ENCODE measurements at places on chromosomes 12 and 14. TPM values are rescaled to one million over a fixed set of nuclear protein-coding genes. Genes with fewer than 3 reads are reported as not detected.

- DNase-seq = peak; percentile 20
These were observed 18.1 kb downstream of the VSX2 start for GRCh38 chr14:74257078-74257940.

Gene EIF2B2
- 16.4 TPM for total RNA-seq

DNA sequence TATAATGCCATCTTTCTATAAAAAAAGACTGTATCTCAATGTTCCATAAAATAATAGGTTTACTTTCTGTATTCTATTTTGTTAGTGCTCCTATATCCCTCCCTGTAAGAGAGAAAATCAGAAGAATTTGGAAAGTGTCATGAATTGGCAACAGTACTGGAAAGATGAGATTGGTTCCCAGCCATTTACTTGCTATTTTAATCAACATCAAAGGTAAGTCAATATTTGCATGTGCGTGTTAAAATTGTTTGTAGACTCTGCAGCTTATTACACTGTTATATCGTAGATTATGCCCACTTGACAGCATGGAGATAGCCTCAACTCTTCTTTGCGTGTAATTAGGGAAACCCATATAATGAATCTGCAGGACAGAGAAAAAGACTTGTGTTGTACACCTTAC is 34.0 kb downstream of the KCNMB4 start:
- DNase-seq = no peak

DNA sequence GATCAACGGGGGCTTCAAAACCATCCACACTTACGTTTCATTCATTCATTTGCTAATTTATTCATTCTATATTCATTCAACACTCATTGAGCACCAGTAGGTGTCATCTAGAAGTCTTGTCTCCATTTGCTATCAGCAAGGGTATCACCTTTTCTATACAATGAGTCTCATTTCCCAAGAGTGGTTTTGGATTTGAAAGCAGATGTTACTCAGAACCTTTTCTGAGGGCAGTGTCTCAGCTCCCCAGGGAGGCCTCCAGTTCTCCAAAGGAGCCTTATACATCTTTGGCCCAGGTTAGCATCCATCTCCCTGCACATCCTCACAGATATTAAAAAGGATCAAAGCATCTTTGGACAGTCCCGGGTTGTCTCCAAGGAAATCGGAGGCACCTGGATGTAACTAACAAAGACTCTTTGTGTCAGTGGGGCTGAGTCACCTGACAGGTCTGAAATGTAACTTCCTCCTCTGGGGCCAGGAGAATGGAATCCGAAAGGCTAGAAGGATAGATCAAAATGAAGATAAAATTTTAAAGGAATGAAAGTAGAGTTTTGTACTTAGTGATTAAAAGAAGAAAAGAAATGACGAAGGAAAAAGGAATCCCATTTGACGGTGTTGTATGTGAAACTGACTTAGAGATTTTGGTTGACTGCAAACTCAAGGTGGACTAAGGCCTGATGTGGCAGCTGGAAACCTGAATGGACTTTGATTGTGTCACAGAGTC is 103.0 kb downstream of the VCPKMT start:
- DNase-seq = no peak

DNA sequence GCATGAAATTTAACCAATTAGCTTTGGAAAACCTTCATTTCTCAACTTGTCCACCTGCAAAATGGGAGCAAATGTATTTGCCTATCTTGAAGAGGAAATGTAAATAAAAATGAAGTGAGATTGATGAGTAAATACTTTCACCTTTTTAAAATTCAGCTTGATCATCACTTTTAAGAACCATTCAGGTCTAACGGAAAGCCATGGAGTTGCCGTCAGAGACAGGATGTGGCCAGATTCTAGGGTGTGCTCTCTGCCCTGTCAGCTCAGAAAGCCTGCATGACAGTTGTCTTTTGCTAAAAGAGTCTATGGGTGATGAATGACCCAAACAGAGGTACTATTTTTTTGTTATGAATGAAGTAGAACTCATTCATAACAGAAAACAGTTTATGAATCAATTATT is 104.3 kb upstream of the SLC35F4 start:
- no peak for DNase-seq

- DNase-seq = peak; percentile 75
These were observed 108.7 kb downstream of the BTG1 start for GRCh38 chr12:92036771-92037453.

Gene KCNJ8
- total RNA-seq = 2.1 TPM

Measured in fibroblast of the aortic adventitia (primary cell).